ENCODE measurements at places on chromosomes 3 and 15. TPM values are rescaled to one million over a fixed set of nuclear protein-coding genes. Genes with fewer than 3 reads are reported as not detected.

CAPN3 gene
- 0.43 TPM for total RNA-seq

POLQ gene
- 9.2 TPM for total RNA-seq

PCOLCE2 gene
- total RNA-seq, result 7.7 TPM

NANOGP8 gene
- not detected for total RNA-seq

PYGO1 gene
- total RNA-seq, result 2.4 TPM

SELENOK gene
- total RNA-seq, result 49.9 TPM

IL17RE gene
- 4.8 TPM for total RNA-seq

THRB gene
- 2.1 TPM for total RNA-seq

CFAP100 gene
- total RNA-seq, result not detected

UTS2B gene
- 0.69 TPM for total RNA-seq

NEK10 gene
- total RNA-seq, result 0.06 TPM

TP63 gene
- not detected for total RNA-seq

GNAT1 gene
- not detected for total RNA-seq

MRPL46 gene
- 34.7 TPM for total RNA-seq

DNA sequence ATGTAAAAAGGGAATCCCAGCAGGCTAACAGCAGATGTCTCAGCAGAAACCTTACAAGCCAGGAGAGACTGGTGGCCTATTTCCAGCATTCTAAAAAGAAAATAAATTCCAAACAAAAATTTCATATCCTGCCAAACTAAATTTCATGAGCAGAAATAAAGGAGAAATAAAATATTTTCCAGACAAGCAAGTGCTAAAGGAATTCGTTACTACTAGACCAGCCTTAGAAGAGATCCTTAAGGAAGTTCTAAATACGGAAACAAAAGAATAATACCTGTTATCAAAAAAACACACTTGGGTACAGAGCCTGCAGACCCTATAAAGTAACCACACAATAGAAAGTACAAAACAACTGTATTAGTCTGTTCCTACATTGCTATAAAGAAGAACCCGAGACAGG is 41.4 kb downstream of the HDGFL3 start:
- no peak for DNase-seq

DNA sequence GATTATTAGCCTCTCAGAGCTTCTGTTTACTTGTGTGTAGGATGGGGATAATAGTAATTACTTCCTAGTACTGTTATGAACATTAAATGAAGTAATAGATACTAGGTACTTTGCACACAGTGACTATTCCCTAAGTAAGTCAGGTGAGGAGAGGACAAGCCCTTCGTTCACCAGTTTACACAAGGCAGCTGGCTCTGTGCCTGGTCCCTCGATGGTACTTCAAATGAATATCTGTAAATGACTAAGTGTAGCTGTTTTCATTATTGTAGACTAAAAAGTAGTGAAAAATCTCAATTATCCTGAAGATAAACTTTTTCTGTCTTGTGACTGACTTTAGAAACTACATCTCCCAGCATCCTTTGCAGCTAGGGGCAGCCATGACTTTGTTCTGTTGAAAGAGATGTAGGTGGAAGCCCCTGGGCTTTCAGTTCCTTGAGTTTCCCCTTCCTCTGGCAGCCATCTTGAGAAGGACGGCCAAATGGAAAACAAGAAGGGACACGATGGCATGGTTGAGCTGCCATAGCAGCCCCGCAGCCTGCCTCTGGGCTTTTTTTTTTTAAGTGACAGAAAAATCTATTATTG is 11.7 kb upstream of the WNT7A start:
- DNase-seq, result no peak

- DNase-seq, result no peak
Measured at GRCh38 chr3:172218350-172219323, 179.3 kb downstream of the FNDC3B start.

GRCh38 chr3:161413855-161414210 is 42.5 kb upstream of the SPTSSB start:
- no peak for DNase-seq

- no peak for DNase-seq
Measured at GRCh38 chr3:58135712-58136543, 74.8 kb downstream of the DNASE1L3 start.

DNA sequence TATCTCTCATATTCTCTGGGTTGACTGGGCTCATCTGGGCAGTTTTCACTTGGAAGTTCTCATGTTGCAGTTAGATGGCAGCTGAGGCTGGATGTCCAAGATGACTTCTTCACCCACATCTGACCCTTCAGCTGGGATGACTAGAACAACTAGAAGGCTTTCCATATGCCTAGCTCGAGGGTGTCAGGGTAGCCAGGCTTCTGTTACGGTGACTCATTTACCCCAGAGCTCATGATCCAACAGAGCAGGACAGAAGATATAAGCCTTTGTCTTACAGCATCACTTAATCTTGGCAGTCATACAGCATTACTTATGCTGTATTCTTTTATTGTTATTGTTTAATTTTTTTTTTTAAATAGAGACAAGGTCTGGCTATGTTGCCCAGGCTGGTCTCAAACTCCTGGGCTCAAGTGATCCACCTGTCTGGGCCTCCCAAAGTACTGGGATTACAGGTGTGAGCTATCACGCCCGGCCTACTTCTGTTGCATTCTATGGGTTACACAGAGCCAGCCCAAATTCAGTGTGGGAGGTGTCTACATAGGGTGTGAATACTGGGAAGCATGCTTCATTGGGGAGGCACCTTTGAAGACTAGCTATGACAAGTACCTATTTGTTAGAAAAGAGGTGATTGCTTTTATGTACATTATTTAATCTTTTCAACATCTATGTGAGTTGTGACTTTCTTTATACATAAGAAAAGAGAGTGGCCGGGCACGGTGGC is 10.7 kb downstream of the HMCES start:
- no peak for DNase-seq

GRCh38 chr15:39692356-39693327 is 90.0 kb downstream of the FSIP1 start:
- DNase-seq, result peak; percentile 58

DNA sequence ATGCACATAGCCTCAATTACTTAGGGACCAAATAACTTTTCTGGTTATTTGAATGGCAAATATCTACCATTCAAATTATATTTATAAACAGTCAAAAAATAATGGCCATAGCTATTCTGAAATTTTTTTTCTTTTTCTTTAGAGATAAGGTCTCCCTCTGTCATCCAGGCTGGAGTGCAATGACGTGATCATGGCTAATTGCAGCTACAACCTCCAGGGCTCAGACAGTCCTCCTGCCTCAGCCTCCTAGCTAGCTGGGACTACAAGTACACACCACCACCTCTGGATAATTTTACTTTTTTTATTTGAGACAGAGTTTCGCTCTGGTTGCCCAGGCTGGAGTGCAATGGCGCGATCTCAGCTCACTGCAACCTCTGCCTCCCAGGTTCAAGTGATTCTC is 16.6 kb downstream of the PPP1R2 start:
- no peak for DNase-seq

DNA sequence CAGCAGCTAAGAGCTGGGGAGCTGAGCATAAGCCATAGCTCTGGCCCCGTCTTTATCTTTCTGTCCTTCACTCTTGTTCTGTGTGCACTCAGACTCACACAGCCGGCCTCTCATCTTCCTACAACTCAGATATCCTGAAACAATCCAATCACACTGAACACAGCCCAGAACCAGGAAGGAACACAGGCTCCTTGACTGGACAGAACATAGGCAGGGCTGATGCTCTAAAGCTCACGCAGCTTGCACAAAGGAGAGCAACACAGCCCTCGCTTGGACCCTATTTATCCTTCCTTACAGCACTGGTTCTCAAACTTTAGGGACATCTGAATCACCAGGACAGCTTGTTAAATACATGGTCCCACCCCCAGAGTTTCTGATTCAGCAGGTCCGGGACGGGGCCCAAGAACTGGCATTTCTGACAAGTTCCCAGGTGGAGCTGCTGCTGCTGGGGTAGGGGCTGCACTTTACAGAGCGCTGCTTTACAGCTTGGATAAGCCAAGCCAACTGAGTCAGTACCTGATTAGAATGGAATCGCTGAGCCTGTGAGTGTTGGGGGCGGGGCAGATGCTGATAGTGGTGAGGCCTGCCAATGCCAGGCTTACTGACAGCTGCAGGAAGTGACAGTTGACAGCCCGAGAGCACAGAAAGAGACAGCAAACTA is 65.1 kb downstream of the MRPL46 start:
- no peak for DNase-seq

GRCh38 chr3:16975083-16975482 is 90.3 kb downstream of the PLCL2 start:
- no peak for DNase-seq

DNA sequence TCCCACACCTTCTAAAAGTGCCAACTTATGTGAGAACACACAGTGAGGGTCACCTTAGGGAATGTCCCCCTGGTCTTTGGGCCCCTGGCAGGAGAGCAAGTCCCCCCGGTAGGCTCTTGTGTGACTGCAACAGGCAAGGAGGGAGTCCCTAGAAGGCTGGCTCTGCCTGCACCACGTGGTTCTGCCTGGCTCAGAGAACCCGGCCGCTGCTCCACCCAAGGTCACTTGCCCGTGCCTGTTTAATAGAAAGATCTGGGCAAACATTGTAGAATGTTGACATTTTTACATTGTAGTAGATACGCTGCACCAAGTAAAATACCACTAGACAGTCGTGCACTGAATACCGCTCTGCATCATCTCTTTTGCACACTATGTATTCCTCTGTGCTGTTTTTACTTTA is 21.9 kb downstream of the GABRA5 start:
- DNase-seq, result no peak

DNA sequence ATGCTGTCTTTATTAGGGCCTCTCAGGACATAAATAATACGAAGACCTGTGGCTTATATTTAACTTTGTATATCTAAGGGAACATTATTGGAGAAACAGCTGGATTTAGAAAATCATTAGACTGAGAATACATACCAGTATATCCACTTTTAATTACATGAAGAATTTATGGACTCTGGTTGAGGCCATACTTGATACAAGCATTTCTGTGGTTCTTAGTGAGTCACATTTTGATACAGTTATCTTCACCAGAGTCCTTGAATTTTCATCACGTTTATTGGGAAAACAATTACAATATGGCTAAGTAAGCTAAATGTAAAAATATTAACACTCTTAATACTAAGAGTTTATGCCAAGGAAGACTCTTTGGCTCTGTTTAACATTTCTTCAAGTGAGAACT is 9.9 kb downstream of the KIF23 start:
- DNase-seq, result no peak

- DNase-seq, result no peak
Measured at GRCh38 chr3:103057003-103057402, 622.2 kb downstream of the ZPLD1 start.

DNA sequence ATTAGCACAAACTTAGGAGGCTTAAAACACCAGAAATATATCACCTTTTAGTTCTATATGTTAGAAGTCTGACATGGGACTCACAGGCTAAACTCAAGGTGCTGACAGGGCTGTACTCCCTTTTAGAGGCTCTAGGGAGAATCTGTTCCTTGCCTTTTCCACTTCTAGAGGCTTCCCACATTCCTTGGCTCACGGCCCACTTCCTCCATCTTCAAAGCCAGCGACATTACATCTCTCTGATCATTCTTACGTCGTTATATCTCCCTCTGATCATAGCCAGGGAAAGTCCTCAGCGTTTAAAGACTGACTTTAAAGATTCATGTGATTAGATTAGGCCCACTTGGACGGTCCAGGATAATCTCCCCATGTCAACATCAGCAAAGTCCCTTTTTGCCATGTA is 166.3 kb downstream of the GREM1 start:
- DNase-seq, result no peak

DNA sequence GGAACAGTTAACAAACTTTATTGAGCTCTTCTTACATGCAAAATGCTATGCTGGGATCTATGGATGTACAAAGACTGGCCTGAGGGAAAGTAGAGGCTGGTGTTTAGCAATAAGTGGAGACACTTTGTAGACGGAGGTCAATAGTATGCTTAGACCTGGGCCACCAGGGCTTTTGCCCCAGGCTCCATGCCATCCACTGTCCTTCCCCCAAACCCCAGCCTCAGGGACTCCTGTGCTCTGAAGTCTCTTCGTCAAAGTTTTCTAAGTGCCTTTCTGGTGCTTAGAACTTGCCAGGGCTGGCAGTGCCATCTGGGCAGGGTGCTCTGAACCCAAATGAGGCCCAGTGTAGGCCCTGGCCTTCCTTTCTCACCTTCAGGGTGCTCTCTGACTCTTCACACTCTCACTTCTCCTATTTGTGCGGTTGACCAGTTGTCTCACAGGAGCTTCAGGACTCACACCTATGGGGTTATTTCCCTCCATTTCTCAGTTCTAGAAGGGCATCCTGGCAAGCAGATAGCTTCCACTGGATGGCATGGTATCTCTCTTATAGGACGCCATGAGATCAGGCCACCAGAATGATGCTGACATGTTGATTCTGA is 21.8 kb upstream of the KCNAB1 start:
- DNase-seq, result no peak

GRCh38 chr3:141204343-141204742 is 27.3 kb upstream of the PXYLP1 start:
- DNase-seq, result no peak

DNA sequence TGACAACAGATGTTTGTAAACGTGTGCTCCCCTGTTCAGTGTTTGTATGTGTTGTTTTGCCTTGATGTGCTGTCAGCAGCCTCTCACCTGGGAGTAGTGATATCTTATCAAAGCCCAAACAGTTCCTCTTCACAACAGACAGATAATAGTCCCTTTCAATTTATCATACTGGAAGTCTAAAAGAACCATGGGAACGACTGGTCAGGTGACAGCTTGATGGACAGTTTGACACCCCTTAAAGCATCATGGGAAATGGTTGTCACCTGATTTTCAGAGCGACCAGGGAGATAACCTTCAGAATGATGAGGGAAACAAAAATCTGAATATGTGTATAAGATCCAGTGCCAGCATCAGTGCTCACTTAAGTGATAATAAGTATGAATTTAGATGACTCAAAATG is 146.3 kb upstream of the SOX2 start:
- DNase-seq, result no peak

GRCh38 chr15:52464478-52464877 is 64.2 kb downstream of the MYO5A start:
- no peak for DNase-seq

DNA sequence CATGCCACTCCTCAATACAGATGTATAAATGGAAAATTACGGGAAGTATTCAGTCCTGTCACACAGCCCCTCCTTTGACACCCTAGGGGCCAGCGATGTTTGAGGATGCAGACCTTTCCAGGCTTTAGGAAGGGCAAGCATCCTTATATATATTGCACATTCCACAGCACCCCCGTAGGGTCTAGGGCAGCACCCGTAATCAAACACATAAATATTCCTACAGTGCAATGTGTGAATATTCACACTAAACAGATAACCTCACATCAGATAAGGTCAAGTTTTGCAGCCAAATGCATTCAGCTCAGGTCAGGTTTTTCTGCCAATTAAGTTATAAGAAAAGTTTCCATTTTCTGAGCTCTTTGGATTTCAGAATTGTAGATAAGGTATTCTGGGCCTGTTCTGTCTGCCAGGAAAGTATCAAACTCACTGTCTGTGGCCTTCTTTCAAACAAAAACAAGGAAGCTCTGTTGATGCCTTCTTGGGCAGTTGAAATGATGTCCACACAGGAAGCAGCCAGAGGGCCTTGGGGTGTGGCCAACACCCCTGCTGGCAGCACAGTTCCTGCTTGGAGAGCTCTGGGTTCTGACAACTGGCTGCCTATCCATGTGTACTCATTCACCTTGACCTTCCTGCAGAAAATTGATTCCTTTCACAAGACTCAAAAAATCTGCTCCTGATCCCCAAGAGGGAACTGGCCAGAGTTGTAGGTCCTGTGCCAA is 427.0 kb downstream of the NTRK3 start:
- no peak for DNase-seq

Data from epithelial cell of proximal tubule (primary cell).